ENCODE measurements at places on chromosomes 6 and 20. TPM values are rescaled to one million over a fixed set of nuclear protein-coding genes. Genes with fewer than 3 reads are reported as not detected.

SLC17A1 gene
- not detected for total RNA-seq

ARMH2 gene
- total RNA-seq = 1.8 TPM

MROH8 gene
- total RNA-seq = 3.0 TPM

PSMB1 gene
- total RNA-seq = 148 TPM

HFE gene
- total RNA-seq = 3.5 TPM

TSPO2 gene
- total RNA-seq = not detected

TNFRSF21 gene
- total RNA-seq = 0.27 TPM

AGPAT1 gene
- 47.3 TPM for total RNA-seq

OR2H1 gene
- total RNA-seq = not detected

TNXB gene
- total RNA-seq = 3.9 TPM

DNA sequence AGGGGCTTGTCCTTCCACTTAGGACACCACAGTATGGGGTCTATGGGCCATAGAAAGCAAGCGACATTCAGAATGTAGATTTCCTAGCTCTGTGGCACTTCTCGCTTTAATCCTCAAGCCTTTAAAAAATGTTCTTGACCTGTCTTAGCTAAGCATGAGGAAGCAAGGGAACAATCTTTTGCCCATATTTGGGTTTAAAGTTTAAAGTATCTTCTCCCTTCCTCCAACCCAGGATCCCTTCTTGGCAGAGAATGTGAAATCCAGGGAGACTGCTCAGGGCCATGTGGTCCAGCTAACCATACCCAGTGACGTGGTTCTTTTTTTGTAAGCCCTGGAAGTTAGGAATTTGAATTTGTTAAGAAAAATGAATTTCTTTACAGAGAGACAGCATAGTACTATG is 289.9 kb downstream of the BTBD9 start:
- DNase-seq = no peak
- H3K27ac ChIP-seq = no peak overlapping the region
- no peak overlapping the region for H3K4me3 ChIP-seq
- H3K36me3 ChIP-seq = no peaks in the 10 kb centered on the region
- H3K4me1 ChIP-seq = no peaks in the 10 kb centered on the region

DNA sequence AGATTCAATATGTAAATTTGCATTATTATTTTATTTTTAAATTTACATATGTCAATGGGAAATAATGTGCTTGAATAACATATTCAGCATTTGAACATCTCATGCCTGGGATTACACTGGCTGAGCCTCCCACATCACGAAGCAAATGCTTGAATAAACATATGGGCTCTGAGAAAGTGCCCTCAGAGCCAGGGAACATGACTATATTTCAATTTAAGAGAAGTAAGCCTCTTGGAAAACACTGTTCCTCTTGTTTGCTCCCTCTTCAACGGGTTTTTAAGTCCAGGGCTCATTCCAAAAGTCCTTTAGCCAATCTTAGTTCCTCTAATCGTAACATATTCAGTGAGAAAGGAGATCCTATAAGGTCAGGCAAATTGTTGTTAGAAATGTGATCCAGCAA is 122.0 kb downstream of the GMPR start:
- H3K4me3 ChIP-seq = no peak overlapping the region
- no peak overlapping the region for H3K27ac ChIP-seq
- no peaks in the 10 kb centered on the region for H3K27me3 ChIP-seq

DNA sequence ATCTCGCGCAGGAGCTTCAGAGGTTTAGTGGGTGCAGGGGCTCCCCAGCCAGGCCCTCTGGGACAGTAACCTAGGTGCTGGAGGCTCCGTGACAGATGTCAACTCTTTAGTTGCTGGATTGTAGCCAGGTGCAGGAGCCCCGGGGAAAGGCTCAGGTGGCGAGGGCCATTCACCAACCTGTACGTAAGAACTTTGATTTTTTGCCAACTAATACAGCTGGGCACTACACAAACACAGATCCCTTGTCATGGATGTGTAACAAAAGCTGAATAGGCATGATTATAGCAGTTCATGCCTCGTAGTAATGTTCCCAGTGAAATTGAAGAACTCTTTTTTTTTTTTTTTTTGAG is 82.6 kb downstream of the CDC5L start:
- H3K4me3 ChIP-seq = no peak overlapping the region
- peaks cover under 1% of the 10 kb centered on the region for H3K4me1 ChIP-seq
- no peak overlapping the region for H3K27ac ChIP-seq
- peaks cover 7% of the 10 kb centered on the region for H3K27me3 ChIP-seq
- no peak for DNase-seq
- H3K36me3 ChIP-seq = no peaks in the 10 kb centered on the region

DNA sequence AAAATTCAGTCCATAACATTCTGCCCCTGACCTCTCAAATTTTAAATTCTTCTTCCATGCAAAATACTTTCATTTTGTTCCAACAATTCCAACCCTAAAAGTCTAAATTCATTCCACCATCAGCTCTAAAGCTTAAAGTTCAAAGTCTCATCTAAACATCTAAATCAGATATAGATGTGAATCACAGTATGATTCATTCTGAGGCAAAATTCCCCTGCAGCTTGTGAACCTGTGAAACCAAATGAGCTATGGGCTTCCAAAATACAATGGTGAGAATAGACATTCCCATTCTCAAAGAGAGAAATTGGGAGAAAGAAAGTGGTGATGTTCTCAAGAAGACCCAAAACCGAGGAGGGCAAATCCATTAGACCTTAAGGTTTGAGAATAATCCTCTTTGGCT is 309.8 kb downstream of the HIVEP2 start:
- no peaks in the 10 kb centered on the region for H3K36me3 ChIP-seq
- no peak for DNase-seq
- peaks cover 2% of the 10 kb centered on the region for H3K4me1 ChIP-seq
- no peaks in the 10 kb centered on the region for H3K27me3 ChIP-seq
- H3K4me3 ChIP-seq = no peak overlapping the region

DNA sequence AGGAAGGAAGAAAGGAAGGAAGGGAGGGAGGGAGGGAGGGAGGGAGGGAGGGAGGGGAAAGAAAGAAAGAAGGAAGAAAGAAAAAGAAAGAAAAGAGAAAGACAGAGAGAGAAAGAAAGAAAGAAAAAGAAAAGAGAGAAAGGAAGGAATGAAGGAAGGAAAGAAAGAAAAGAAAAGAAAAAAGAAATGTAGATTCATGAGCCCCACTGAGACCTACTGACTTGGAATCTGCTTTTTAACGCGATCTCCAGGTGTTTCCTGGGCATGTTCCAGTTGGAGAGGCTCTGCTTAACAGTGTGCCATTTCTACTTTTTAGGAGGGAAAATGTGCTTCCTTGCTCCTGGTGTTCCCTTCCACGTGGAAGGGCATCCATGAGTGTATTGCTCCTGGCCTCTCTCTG is 16.4 kb downstream of the DEFB132 start:
- H3K4me3 ChIP-seq = no peak overlapping the region
- H3K27ac ChIP-seq = no peak overlapping the region
- peaks cover 8% of the 10 kb centered on the region for H3K36me3 ChIP-seq
- no peaks in the 10 kb centered on the region for H3K4me1 ChIP-seq
- DNase-seq = no peak

- peaks cover 8% of the 10 kb centered on the region for H3K36me3 ChIP-seq
- peak within 1 kb of the TSS; percentile 95 for H3K4me3 ChIP-seq
- DNase-seq = peak; percentile 91
- H3K27me3 ChIP-seq = peaks cover 20% of the 10 kb centered on the region
- H3K27ac ChIP-seq = peak within 1 kb of the TSS; percentile 92
Observed at GRCh38 chr6:44265007-44265721, at the start of gene NFKBIE. Gene NFKBIE, minus strand, starts transcription at chr6:44265551. Its CDS starts 205 bp downstream, at chr6:44265346.

GRCh38 chr6:144220031-144220790 is 64.9 kb upstream of the UTRN start:
- DNase-seq = no peak
- H3K4me3 ChIP-seq = no peak overlapping the region
- peaks cover 2% of the 10 kb centered on the region for H3K36me3 ChIP-seq
- H3K27me3 ChIP-seq = peaks cover 2% of the 10 kb centered on the region
- H3K4me1 ChIP-seq = peaks cover 38% of the 10 kb centered on the region
- no peak overlapping the region for H3K27ac ChIP-seq

- no peak overlapping the region for H3K27ac ChIP-seq
- H3K36me3 ChIP-seq = peaks cover 26% of the 10 kb centered on the region
- no peak for DNase-seq
- no peaks in the 10 kb centered on the region for H3K27me3 ChIP-seq
Observed at GRCh38 chr6:5753209-5753608, 253.5 kb downstream of the NRN1 start.

DNA sequence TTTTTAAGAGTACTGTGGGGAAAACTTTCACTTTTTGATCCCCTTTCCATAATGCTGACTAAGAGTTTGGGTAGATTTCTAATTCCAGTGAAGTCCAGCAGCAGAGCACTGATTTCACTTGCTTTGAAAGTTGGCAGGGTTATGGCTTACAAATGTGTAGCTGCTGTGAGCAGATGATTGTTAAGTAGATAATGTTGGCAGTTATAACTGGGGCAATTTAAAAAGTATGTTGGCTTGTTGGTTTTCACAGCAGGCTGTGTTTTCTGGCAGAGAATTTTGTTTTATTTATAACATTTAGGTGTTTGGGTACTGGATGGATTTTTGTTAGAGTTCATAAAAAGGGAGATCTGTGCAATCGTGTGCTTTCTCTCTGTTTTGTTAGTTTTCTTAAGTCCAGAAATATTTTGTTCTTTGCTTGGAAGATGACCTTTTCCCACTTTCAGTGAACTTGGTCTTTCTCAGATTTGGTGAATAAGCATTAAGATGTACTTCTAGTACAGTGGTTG is 31.4 kb downstream of the AFDN start:
- peaks cover 4% of the 10 kb centered on the region for H3K4me1 ChIP-seq
- peaks cover 27% of the 10 kb centered on the region for H3K27me3 ChIP-seq
- H3K36me3 ChIP-seq = no peaks in the 10 kb centered on the region
- no peak for DNase-seq
- no peak overlapping the region for H3K27ac ChIP-seq

DNA sequence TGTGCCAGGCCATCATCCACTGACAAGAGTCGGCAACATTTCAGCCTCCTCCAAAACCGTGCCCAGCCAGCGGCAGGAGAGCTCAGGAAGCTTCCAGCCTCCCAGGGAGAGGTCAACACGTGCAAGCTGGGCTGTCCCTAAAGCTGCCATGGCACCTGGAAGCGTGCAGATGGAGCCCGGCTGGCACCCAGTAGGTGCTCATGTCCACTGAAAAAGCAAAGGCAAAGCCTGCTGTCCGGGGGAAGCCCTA is 14.4 kb upstream of the TLDC2 start:
- no peak for DNase-seq
- H3K27ac ChIP-seq = no peak overlapping the region
- peaks cover 42% of the 10 kb centered on the region for H3K27me3 ChIP-seq

GRCh38 chr6:11043378-11043960 is 636 bp downstream of the ELOVL2 start:
- peaks cover 72% of the 10 kb centered on the region for H3K27me3 ChIP-seq
- DNase-seq = no peak
- H3K4me1 ChIP-seq = peaks cover 14% of the 10 kb centered on the region
- no peaks in the 10 kb centered on the region for H3K36me3 ChIP-seq
- H3K27ac ChIP-seq = no peak overlapping the region
- peak overlapping the region; percentile 35 for H3K4me3 ChIP-seq

GRCh38 chr20:20520776-20521175 is 152.9 kb downstream of the INSM1 start:
- H3K36me3 ChIP-seq = peaks cover 37% of the 10 kb centered on the region
- no peak overlapping the region for H3K4me3 ChIP-seq
- no peaks in the 10 kb centered on the region for H3K27me3 ChIP-seq

GRCh38 chr6:56863366-56863765 is 91.5 kb upstream of the BEND6 start:
- no peak overlapping the region for H3K27ac ChIP-seq
- no peaks in the 10 kb centered on the region for H3K4me1 ChIP-seq
- peaks cover 5% of the 10 kb centered on the region for H3K27me3 ChIP-seq
- no peak overlapping the region for H3K4me3 ChIP-seq
- DNase-seq = no peak

GRCh38 chr20:32966881-32967781 is 37.1 kb downstream of the SUN5 start:
- no peaks in the 10 kb centered on the region for H3K27me3 ChIP-seq
- DNase-seq = peak; percentile 85

GRCh38 chr20:14343491-14344065 is 6.2 kb upstream of the FLRT3 start:
- H3K36me3 ChIP-seq = no peaks in the 10 kb centered on the region
- H3K4me1 ChIP-seq = no peaks in the 10 kb centered on the region
- H3K27me3 ChIP-seq = no peaks in the 10 kb centered on the region
- no peak overlapping the region for H3K4me3 ChIP-seq

GRCh38 chr6:112296122-112296521 is 41.8 kb upstream of the LAMA4 start:
- no peak overlapping the region for H3K4me3 ChIP-seq
- peaks cover 66% of the 10 kb centered on the region for H3K27me3 ChIP-seq
- H3K36me3 ChIP-seq = no peaks in the 10 kb centered on the region
- no peak for DNase-seq
- no peaks in the 10 kb centered on the region for H3K4me1 ChIP-seq

DNA sequence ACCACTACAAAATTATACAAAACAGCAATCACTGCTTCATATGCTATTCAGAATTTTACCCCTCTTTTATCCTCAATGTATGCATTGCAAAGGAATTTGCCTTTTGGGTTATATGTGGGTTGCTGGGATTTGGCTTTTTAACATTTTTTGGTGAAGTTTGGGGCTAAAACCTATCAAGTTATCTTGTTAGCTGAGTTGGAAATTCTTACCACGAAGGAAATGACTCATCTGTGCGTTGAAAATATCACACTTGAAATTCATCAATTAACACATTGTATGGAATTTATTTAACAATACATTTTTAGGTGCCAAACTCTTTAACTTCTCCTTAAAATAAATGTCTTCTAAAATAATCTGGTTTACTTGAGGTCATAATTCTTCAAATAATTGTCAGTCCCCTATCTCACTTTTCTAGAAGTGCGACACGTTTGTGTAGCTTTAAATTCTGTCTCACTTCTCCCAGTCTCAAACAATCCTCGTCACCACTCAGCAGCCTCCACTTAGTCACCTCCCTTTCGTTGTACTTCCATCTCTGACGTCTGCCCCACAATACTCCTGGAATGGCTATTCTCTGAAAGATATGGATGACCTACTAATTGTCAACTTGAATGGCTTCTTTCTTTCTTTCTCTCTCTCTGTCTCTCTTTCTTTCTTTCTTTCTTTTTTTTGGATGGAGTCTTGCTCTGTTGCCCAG is 88.5 kb downstream of the PHACTR1 start:
- no peak overlapping the region for H3K27ac ChIP-seq
- no peaks in the 10 kb centered on the region for H3K4me1 ChIP-seq
- H3K27me3 ChIP-seq = peaks cover 3% of the 10 kb centered on the region
- no peak for DNase-seq
- H3K36me3 ChIP-seq = no peaks in the 10 kb centered on the region
- no peak overlapping the region for H3K4me3 ChIP-seq

- H3K27ac ChIP-seq = peak overlapping the region; percentile 38
- no peak for DNase-seq
- no peaks in the 10 kb centered on the region for H3K27me3 ChIP-seq
Observed at GRCh38 chr20:56442389-56443365, 25.8 kb upstream of the RTF2 start.
